Uterus (tissue), 4 donors: ENCODE measurements at places on chromosomes 7 and 10. TPM values are rescaled to one million over a fixed set of nuclear protein-coding genes. Genes with fewer than 3 reads are reported as not detected.

The TCAF2 gene
- 3.3 TPM for total RNA-seq

The UNCX gene
- total RNA-seq = not detected

The AQP1 gene
- 69.6 TPM for total RNA-seq

The OIT3 gene
- not detected for total RNA-seq

DNA sequence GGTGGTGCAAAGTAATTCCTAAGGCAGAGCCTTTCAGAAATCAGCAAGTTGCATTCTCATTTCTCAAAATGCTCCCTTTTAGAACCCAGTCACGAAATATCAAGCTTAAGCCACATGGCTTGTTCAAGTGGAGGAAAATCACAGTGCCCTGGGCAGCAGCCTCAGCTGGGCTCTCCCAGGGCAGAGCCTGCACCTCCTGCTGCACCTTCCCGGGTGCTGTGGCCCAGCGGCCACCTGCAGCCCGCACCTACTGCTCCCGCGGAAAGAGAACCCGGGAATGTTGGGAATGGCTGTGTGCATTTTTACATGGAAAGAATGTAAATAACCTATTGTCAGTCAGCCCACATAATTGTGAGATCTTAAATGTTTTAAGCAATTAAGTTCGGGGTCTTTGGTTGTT, 396.5 kb upstream of the VSTM2A start:
- no peak for DNase-seq
- no peaks in the 10 kb centered on the region for H3K4me1 ChIP-seq
- no peak overlapping the region for H3K27ac ChIP-seq
- no peak overlapping the region for H3K4me3 ChIP-seq

GRCh38 chr10:48240196-48240595, 34.3 kb downstream of the FRMPD2 start:
- no peak for DNase-seq
- no peak overlapping the region for H3K4me3 ChIP-seq
- no peaks in the 10 kb centered on the region for H3K4me1 ChIP-seq
- H3K36me3 ChIP-seq = no peaks in the 10 kb centered on the region
- H3K27me3 ChIP-seq = no peaks in the 10 kb centered on the region

GRCh38 chr7:155166108-155166507, 96.0 kb downstream of the HTR5A start:
- H3K4me3 ChIP-seq = no peak overlapping the region
- DNase-seq = no peak
- peak overlapping the region; percentile 81 for H3K27ac ChIP-seq
- no peaks in the 10 kb centered on the region for H3K27me3 ChIP-seq

DNA sequence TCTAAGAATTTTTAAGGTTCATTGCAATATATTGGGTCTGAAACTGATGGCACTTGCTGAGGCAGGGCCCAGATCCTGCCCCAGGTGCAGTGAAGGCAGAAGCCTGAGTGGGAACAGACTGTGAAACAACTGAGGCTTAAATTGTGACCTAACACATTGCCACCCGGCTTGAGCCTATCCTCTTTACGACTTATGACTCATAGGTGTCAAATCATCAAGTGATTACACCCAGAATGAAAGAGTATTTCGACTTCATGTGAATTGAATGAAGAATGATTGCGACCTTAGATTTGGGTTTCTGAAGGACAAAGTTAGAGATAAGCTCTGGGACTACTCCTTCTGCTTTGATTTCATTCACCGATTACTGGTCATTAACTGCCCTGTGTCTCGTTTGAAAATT, 200.9 kb downstream of the CREB5 start:
- no peaks in the 10 kb centered on the region for H3K27me3 ChIP-seq
- no peaks in the 10 kb centered on the region for H3K36me3 ChIP-seq
- no peak overlapping the region for H3K4me3 ChIP-seq
- H3K27ac ChIP-seq = no peak overlapping the region
- H3K4me1 ChIP-seq = no peaks in the 10 kb centered on the region
- no peak for DNase-seq

DNA sequence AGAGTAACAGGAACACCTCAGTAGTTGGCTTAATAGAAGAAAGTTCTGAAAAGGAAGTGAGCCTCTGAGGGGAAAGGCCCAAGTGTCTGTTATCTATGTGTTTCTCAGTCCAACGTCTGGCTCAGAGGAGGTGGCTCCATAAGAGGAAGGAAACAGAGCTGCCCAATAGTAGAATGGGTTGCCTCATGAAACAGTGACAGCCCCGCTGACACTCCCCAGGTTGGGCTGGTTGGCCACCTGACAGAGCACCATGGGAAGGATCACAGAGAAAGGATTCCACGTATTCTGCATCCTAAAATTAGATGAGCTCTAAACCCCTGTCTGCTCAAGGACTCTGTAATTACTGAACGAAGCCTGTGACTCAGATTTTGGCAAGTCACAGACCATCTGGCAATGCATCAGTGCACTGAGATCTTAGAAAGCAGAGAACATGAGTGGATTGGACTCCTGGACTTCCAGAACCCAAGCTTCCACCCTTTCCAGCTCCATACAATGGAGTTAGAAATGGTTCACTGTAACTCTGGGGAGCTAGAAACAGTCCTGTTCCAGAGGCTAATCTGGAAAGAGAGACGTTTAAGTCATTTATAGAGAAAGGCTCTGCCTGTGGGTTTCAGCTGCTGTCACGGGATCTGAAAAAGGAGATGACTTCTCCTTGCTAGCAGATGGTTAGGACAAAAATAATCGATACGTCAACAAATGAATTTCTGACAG, 2.9 kb downstream of the PKD2L1 start:
- H3K4me1 ChIP-seq = no peaks in the 10 kb centered on the region
- no peaks in the 10 kb centered on the region for H3K36me3 ChIP-seq
- no peak for DNase-seq
- no peak overlapping the region for H3K4me3 ChIP-seq
- no peak overlapping the region for H3K27ac ChIP-seq
- no peaks in the 10 kb centered on the region for H3K27me3 ChIP-seq

- H3K4me1 ChIP-seq = peaks cover 24% of the 10 kb centered on the region
- DNase-seq = no peak
- H3K27ac ChIP-seq = peak overlapping the region; percentile 91
- H3K4me3 ChIP-seq = no peak overlapping the region
Measured at GRCh38 chr10:125064681-125065492, 95.5 kb downstream of the CTBP2 start.
